ENCODE measurements at places on chromosomes 1 and 21.
A peak's percentile ranks its signal among the peaks of the same experiment; 100 is the strongest.

GRCh38 chr1:246280551-246280950, 226.5 kb downstream of the SMYD3 start:
- DNase-seq, result no peak

DNA sequence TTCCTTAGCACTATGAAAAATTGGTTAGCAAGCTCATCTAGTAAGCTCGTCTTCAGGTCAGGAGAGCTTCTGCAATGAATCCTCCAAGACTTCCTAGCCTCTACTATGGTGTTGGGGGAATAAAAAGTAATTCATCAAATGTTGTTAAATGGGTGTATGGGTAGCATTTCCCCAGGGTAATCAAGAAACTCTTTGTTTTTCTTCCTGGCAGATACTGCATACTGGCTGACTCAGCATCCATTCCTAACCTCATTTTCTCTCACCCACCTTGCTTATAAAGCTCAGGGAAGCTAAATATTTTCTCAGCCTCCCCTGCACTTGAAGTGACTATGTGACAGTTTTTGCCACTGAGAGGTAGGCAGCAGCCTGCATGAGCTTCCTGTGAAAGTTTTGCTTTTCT, 83.4 kb downstream of the MAB21L3 start:
- no peak for DNase-seq

DNA sequence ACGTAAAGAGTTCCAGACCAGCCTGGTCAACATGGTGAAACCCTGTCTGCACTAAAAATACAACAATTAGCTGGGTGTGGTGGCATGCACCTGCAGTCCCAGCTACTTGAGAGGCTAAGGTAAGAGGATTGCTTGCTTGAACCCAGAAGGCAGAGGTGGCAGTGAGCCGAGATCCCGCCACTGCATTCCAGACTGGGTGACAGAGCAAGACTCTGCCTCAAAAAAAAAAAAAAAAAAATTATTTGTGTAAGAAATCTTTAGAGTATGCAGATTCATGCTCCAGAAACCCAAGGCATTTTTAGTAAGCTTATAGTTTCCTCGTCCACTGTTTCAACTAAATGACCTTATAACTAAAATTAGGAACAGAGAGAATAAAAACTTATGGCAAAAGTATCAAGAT, 51.3 kb downstream of the ABL2 start:
- no peak for DNase-seq

- no peak for DNase-seq
These were observed 142.8 kb downstream of the CDC7 start for GRCh38 chr1:91643431-91643830.

DNA sequence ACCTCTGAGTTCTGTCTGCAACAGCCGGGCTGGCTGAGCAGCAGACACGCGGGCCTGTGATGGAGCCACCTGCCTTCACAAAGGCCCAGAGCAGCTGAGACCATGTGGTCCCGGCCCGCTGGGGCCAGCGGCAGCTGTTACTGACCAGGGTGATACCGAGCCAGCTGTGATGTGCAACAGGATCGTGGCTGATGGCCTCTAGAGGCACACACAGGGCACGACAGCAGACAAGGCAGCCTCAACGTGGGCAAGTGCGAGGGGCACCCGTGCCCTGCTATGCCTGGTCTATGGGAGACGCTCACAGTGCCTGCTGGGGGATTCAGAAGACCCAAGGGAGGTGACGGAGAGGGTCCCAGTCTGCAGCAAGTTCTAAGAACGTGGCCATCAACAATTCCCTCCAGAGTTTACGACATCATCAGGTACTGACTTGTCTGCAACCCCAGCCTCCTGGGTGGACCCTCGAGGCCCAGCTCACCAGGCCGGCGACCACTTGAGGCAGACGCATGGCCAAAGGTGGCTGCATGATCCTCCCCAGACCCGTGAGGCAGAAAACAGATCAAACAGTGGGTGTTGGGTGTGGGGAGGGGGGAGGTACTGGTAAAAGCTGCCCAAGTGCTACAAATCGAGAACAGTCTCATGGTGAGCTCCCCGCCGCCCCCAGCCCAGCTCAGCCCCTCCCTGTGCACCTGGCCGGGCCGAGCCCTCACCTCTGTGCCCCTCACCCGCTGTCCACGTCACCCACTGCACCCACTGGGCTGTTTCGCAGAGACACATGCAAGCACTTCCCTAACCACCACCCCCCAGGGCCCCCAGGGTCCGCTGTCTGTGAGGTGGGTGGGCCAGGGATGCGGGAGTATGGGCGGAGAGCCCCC, 6.0 kb downstream of the POFUT2 start:
- DNase-seq, result no peak

DNA sequence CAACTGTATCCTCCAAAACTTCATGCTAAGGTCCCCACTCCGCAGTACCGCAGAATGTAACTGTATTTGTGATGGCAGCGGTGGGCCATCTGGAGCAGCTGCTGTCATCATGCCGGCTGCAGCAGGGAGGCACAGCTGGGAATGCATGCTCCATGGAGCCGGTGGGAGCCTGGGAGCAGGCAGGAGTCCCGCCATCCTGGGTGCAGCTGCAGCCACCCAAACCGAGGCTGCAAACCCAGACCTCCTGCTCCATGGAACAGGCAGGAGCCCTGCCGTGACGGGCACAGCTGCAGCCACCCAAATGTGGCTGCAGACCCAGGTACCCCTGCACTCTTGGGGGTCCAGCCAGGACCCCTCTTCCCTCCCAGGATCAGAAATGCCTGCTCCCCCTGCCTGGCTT, 80.3 kb downstream of the SCMH1 start:
- DNase-seq, result no peak

- DNase-seq, result no peak
These were observed 33.5 kb upstream of the AGL start for GRCh38 chr1:99816656-99817055.

GRCh38 chr1:30319765-30320580, 403.4 kb downstream of the MATN1 start:
- DNase-seq, result no peak

DNA sequence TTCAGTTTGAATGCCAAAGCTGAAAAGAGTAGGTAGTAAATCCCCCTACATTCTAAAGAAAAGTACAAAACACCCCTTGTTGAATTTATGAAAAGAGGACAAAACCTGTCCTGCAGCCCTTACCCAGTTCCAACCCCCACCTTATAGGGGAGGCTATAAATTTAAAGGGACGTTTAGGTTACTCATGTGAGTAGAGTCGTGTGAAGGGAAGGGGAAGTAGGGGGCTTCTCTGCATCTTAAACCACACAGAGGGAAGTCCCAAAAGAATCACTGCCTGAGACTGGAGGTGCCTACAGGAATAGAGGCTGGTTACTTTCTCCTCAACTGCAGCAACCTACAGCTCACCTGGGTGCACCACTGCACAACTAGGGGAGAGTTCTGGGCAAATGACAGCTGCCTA, 36.7 kb upstream of the KIRREL1 start:
- DNase-seq, result no peak

DNA sequence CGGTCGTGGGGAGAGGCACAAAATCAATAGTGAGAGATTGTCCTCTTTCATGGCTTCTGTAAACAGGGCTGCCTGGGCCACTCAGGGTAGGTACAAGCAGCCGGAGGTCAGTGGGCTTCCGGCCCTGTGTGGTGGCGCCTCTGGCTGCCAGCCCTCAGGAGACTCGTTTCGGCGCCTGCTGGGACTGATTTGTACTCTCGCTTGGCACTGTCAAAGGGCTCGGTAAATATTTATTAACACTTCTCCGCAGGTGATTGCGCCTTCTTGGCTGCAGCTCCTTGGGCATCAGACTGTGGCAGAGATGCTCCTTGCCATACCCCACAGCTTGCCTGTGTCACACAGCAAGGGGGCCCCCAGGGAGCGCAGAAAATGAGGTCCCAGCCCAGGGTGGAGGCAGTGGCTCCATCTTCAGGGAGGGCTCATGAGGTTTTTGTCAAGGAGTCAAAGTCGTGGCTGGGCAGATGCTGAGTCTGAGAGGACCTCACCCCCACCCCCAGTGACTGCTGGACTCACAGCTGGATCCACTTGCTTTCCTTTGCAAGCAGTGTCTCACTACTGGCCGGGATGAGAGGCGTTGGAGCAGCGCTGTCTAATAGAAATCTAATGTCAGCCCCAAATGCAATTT, 262.5 kb downstream of the GRIK3 start:
- no peak for DNase-seq

DNA sequence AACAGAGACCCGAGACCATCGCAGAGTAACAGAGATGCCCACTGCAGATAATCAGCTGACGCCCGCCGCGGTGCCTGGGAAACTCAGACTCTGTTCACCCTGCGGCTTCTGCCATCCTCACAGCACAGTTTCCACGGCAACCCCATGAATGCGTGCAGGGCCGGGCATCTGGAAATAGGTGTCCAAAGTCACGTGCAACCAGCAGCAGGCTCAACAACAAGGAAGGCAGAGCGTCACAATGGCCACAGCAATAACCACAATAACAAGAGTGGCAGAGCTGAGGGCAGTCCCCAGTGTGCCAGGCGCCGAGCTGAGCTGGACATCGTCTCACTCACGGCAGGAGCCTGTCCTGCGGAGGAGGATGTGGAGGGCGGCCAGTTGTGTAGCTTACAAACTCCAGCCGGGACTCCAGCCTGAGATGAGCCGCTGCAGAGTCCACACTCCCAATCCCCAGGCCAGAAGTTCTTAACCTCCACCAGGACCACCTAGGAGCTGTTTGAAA, 102.0 kb downstream of the CRYAA start:
- DNase-seq, result no peak

GRCh38 chr21:26659182-26659581, 86.1 kb upstream of the CYYR1 start:
- no peak for DNase-seq

DNA sequence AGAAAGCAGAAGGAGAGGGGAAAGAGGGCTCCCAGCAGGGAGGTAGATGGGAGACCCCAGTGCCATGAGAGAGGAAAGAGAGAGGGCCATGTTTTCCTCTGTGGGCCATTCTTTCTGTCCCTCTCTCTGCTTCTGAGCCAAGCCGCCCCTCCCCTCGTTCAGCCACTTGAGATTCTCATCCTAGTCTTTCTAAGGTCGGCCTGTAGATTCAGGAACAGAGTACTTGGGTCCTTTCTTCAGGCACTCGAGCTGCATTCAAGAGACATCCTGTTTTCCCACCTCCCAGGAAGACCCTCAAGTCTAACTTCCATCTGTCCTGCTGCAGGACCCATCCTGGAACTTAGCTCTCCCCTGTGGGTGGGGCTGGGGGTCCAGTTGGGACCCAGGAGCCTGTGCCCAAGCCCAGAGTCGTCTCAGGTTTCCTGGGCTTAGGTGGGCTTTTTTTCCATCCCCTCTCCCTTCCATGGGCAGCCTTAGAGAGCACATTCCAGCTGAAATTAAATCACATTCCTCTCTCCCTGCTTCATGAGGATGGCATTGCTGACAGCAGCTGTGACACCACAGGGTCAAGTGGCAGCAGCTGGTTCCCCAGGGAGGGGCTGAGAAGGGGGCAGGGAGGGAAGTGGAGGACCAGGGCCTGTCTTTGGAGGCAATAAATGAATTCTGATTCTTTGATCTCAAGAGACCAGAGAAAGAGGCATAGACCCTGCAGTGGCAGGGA, 13.0 kb downstream of the NES start:
- DNase-seq, result no peak

GRCh38 chr1:15249081-15249480, 2.1 kb downstream of the FHAD1 start:
- no peak for DNase-seq

- no peak for DNase-seq
These were observed 529.6 kb downstream of the ADGRL2 start for GRCh38 chr1:82330330-82330729.

GRCh38 chr1:98028800-98029199, 108.0 kb upstream of the DPYD start:
- peak; percentile 24 for DNase-seq

DNA sequence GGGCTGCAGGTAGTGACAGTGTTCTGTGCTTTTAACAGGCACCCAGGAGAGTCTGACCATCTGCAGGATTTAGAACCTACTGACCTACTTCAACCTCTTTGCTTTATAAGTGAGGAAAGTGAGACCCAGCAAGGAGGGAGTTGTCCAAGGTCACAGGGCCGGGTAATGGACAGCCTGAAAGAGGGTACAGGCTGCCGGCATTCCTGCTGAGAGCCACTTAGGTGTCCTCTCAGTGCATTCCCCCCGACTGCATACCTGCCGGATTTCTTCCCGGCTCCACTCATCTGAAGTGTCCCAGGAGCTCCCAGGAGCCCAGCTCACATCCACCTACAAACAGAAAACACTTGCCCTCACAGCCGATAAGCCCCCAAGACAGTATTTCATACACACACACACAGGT, 13.9 kb downstream of the PHLDA3 start:
- DNase-seq, result no peak

DNA sequence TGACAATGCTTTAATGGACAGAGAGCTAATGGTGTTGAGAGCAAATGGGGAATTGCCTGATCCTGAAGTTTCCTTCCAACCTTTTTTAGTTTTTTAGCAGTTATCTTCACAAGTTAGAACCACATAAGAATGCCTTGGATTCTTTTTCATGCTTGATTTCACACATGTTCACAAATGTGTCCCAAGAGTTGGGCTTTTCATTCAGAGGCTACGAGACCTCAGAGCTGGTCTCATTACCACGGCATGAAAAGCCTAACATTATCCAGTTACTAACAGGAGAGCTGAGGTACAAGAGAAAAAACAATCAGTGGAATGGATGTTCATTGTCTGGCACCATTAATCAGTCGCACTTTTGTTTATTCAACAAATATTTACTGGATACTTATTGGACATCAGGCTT, 340.6 kb downstream of the ZNF326 start:
- no peak for DNase-seq

DNA sequence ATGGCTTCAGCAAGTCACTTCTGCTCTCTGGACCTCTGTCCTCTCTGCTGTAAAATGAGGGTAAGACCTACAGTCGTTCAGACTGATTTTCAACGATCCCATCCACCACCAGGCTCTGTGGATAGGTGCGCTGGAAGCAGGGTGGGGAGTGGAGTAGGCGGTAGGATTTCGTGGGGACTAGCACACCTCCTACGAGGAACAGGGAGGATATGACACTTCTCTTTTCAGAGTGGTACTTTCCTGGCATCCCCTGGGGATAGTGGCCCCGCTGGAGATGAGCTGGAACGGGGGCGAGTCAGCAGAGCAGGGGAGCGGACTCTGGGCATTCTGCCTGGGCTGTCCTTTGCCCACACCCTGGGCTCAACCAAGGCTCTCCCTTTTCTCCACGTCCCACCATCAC, 17.7 kb downstream of the ETNK2 start:
- no peak for DNase-seq
